ENCODE measurements at places on chromosomes 12 and 14. TPM values are rescaled to one million over a fixed set of nuclear protein-coding genes. Genes with fewer than 3 reads are reported as not detected.

Gene STRN3
- 48.7 TPM for total RNA-seq

Gene COX8C
- 1.3 TPM for total RNA-seq

Gene SLC38A4
- 0.27 TPM for total RNA-seq

Gene C12orf56
- total RNA-seq: not detected

Gene SIRT4
- total RNA-seq: 6.5 TPM

Gene HCFC2
- total RNA-seq: 9.2 TPM

Gene FGF23
- total RNA-seq: not detected

Gene CYP46A1
- 4.2 TPM for total RNA-seq

Gene LMNTD1
- total RNA-seq: not detected

GRCh38 chr14:49962621-49963020, 69.7 kb downstream of the ARF6 start:
- no peak overlapping the region for H3K27ac ChIP-seq
- DNase-seq: no peak
- no peaks in the 10 kb centered on the region for H3K27me3 ChIP-seq

DNA sequence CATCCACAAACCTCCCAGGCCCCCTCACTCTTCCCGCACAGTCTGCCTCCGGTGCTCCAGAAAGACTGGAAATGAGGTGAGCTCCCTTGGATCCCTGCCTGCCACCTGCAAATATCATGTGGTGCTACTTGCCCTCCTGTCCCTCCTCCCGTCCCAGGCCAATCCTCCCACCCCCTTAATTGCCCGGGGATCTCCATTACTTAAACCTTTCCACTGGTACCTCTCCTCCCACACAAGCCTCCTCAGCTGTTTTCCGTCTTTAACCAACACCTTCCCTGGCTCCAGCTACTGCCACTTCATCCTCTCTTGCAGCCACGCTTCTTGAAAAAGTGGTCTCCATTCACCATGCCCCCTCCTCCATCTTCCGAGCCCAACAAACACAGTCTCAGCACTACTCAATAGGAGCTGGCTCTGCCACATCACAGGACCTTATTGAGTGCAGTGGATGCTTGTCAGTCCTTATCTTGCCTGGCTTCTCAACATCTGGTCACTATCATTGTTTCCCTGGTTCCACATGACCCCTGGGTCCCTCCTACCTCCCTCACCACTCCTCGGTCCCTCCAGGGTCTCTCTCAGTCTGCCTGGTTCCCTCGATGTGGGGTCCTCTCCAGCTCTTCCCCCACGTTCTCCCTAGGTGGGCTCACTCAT, 11.5 kb downstream of the FAIM2 start:
- no peak overlapping the region for H3K4me3 ChIP-seq
- no peaks in the 10 kb centered on the region for H3K4me1 ChIP-seq
- no peak for DNase-seq
- H3K27me3 ChIP-seq: peaks cover 33% of the 10 kb centered on the region

DNA sequence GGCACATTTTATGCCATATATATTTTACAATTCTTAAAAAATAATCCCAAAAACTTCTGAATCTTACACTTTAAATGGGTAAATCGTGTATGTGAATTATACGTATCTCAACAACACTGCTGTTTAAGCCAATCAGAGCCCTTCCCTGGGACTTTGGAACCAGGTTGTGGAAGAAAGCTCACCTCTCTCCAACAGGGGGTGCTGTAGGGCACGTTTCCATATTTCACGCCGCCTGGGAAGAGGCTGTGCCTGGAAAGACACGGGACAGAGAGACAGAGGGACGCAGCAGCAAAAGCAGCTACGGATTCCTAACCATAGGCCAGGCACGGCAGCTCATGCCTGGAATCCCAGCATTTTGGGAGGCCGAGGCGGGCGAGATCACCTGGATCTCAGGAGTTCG, 29.4 kb upstream of the FBRSL1 start:
- H3K4me3 ChIP-seq: no peak overlapping the region
- no peaks in the 10 kb centered on the region for H3K4me1 ChIP-seq
- DNase-seq: no peak
- no peak overlapping the region for H3K27ac ChIP-seq
- peaks cover 62% of the 10 kb centered on the region for H3K27me3 ChIP-seq

- peaks cover 11% of the 10 kb centered on the region for H3K27me3 ChIP-seq
- no peaks in the 10 kb centered on the region for H3K36me3 ChIP-seq
- H3K4me3 ChIP-seq: no peak overlapping the region
- H3K4me1 ChIP-seq: no peaks in the 10 kb centered on the region
These were observed 71.1 kb upstream of the RASSF8 start for GRCh38 chr12:25887367-25887766.

GRCh38 chr14:94762431-94762830, 7.5 kb downstream of the GSC start:
- H3K27me3 ChIP-seq: peaks cover 100% of the 10 kb centered on the region
- peak overlapping the region; percentile 38 for H3K27ac ChIP-seq
- H3K4me3 ChIP-seq: no peak overlapping the region
- H3K4me1 ChIP-seq: no peaks in the 10 kb centered on the region
- no peak for DNase-seq
- H3K36me3 ChIP-seq: no peaks in the 10 kb centered on the region

GRCh38 chr14:69819607-69820006, 22.6 kb upstream of the SLC10A1 start:
- peaks cover 90% of the 10 kb centered on the region for H3K27me3 ChIP-seq
- DNase-seq: no peak
- no peaks in the 10 kb centered on the region for H3K4me1 ChIP-seq
- no peak overlapping the region for H3K4me3 ChIP-seq
- no peaks in the 10 kb centered on the region for H3K36me3 ChIP-seq

GRCh38 chr12:100995201-100995600, 200.6 kb downstream of the ANO4 start:
- no peak overlapping the region for H3K4me3 ChIP-seq
- H3K4me1 ChIP-seq: no peaks in the 10 kb centered on the region
- H3K27ac ChIP-seq: no peak overlapping the region
- no peaks in the 10 kb centered on the region for H3K36me3 ChIP-seq

GRCh38 chr14:52000019-52000582, 10.8 kb downstream of the RTRAF start:
- H3K4me3 ChIP-seq: no peak overlapping the region
- no peaks in the 10 kb centered on the region for H3K27me3 ChIP-seq
- H3K27ac ChIP-seq: peak overlapping the region; percentile 89
- DNase-seq: no peak
- peaks cover 73% of the 10 kb centered on the region for H3K36me3 ChIP-seq

DNA sequence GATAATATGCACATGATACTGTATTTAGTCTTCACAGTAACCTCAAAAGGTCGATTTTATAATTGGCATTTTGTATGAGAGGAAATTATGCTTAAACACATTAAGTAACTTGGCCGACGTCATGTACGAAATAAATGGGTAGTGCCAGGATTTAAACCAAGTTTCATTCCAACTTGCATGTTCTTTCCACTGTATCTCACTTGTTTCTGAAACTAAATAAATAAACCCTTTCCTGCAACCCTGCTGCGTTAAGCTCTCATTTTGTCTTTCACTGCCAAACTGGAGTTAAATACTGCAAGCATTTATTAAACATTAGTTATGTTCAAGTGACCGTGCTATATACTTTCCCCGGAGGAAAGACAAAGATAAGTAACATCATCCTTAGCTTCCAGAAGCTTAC, 293.9 kb upstream of the PRKD1 start:
- H3K4me1 ChIP-seq: peaks cover 27% of the 10 kb centered on the region
- no peak overlapping the region for H3K27ac ChIP-seq
- H3K36me3 ChIP-seq: no peaks in the 10 kb centered on the region
- no peak overlapping the region for H3K4me3 ChIP-seq
- DNase-seq: no peak
- no peaks in the 10 kb centered on the region for H3K27me3 ChIP-seq

GRCh38 chr14:103319422-103319821, 14.6 kb upstream of the EIF5 start:
- H3K36me3 ChIP-seq: no peaks in the 10 kb centered on the region
- H3K4me1 ChIP-seq: peaks cover 15% of the 10 kb centered on the region
- DNase-seq: no peak
- H3K4me3 ChIP-seq: no peak overlapping the region

- no peak overlapping the region for H3K27ac ChIP-seq
- no peak for DNase-seq
- no peaks in the 10 kb centered on the region for H3K36me3 ChIP-seq
- H3K4me1 ChIP-seq: no peaks in the 10 kb centered on the region
- no peak overlapping the region for H3K4me3 ChIP-seq
These were observed 53.6 kb downstream of the AKAP6 start for GRCh38 chr14:32382704-32383103.

DNA sequence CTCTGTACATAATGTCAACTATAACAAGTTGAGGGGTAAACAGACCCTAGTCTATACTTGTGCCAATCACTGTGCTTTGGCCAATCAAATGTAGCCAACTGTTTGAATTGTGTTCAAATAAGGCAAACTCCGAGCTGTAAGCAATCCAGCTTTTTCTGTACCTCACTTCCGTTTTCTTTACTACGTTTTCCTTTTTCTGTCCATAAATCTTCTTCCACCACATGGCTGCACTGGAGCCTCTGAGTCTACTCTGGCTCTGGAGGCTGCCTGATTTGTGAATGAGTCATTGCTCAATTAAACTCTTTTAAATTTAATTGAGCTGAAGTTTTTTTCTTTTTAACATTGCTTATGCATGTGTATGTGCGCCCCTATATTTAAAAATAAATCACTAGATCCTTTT, 29.7 kb downstream of the CLEC1A start:
- peaks cover 34% of the 10 kb centered on the region for H3K4me1 ChIP-seq
- no peak for DNase-seq
- peak overlapping the region; percentile 80 for H3K27ac ChIP-seq
- H3K4me3 ChIP-seq: no peak overlapping the region
- H3K36me3 ChIP-seq: peaks cover 18% of the 10 kb centered on the region
- H3K27me3 ChIP-seq: no peaks in the 10 kb centered on the region

- H3K36me3 ChIP-seq: no peaks in the 10 kb centered on the region
- DNase-seq: no peak
- peaks cover 16% of the 10 kb centered on the region for H3K27me3 ChIP-seq
- H3K4me3 ChIP-seq: no peak overlapping the region
These were observed 123.7 kb upstream of the DHRS4 start for GRCh38 chr14:23829736-23830471.

DNA sequence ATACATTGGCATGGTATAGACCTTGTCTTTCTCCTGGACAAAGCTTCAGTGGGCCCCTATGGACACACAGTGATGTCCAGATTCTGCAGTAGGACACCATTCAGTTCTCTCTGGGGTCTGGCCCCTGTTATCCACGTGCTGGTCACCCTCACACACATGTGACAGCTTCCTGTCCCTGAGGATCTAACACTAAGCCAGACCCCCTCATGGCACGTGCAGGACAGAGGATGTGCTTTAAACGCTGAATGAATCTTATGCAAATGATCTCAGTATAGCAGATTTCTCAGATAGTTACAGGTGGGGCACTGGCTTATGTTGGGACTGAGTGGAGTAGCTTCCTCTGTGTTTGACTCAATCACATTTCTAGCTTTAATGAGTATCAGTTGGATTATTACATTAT, 33.7 kb downstream of the SLC24A4 start:
- no peak overlapping the region for H3K27ac ChIP-seq
- no peaks in the 10 kb centered on the region for H3K36me3 ChIP-seq
- H3K4me1 ChIP-seq: no peaks in the 10 kb centered on the region
- H3K27me3 ChIP-seq: peaks cover 56% of the 10 kb centered on the region
- no peak overlapping the region for H3K4me3 ChIP-seq

- no peaks in the 10 kb centered on the region for H3K27me3 ChIP-seq
- H3K27ac ChIP-seq: peak overlapping the region; percentile 84
- H3K4me3 ChIP-seq: peak overlapping the region; percentile 96
- DNase-seq: no peak
- H3K36me3 ChIP-seq: peaks cover 17% of the 10 kb centered on the region
These were observed 629 bp downstream of the PRDM4 start for GRCh38 chr12:107760207-107760808.

GRCh38 chr12:108403952-108404351, 64.8 kb upstream of the CMKLR1 start:
- H3K4me1 ChIP-seq: peaks cover 5% of the 10 kb centered on the region
- DNase-seq: no peak
- H3K27ac ChIP-seq: no peak overlapping the region
- H3K36me3 ChIP-seq: no peaks in the 10 kb centered on the region

DNA sequence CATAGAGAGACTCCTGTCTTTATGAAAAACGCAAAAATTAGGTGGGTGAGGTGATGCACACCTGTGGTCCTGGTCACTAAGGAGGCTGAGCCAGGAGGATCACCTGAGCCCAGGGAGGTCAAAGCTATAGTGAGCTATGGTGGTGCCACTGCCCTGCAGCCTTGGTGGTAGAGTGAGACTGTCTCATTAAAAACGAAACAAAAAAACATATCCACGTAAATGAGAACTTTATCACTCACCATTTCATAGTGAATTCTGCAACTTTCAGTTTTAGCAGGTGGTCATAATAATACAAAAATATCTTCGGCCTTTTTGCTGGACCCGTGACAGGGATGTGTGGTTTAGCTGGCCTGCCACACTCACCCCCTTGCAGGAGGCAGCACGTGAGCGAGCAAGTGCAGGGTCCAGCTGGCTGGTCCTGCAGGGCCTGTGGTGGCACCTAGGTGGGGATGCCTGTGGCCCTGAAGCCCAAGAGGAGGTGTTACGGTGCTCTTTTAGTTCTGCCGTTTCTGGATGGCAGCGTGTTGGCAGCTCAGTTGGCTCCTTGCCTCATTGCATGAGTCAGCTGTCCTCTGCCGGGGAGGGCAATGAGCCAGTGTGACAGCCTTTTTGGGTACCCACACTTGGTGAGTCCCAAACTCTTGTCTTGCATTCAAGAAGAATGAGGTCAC, 1330.7 kb upstream of the TMEM132C start:
- H3K4me1 ChIP-seq: peaks cover 3% of the 10 kb centered on the region
- peak; percentile 52 for DNase-seq
- H3K4me3 ChIP-seq: no peak overlapping the region
- H3K36me3 ChIP-seq: no peaks in the 10 kb centered on the region
- H3K27ac ChIP-seq: no peak overlapping the region
- no peaks in the 10 kb centered on the region for H3K27me3 ChIP-seq

- no peak overlapping the region for H3K27ac ChIP-seq
- H3K36me3 ChIP-seq: no peaks in the 10 kb centered on the region
- H3K27me3 ChIP-seq: peaks cover 4% of the 10 kb centered on the region
These were observed 1209.9 kb downstream of the BCL11B start for GRCh38 chr14:98062083-98062482.

- H3K4me1 ChIP-seq: peaks cover 51% of the 10 kb centered on the region
- no peaks in the 10 kb centered on the region for H3K27me3 ChIP-seq
- H3K27ac ChIP-seq: peak overlapping the region; percentile 47
- H3K36me3 ChIP-seq: no peaks in the 10 kb centered on the region
- no peak overlapping the region for H3K4me3 ChIP-seq
These were observed 282.7 kb downstream of the AKAP6 start for GRCh38 chr14:32611752-32612151.

DNA sequence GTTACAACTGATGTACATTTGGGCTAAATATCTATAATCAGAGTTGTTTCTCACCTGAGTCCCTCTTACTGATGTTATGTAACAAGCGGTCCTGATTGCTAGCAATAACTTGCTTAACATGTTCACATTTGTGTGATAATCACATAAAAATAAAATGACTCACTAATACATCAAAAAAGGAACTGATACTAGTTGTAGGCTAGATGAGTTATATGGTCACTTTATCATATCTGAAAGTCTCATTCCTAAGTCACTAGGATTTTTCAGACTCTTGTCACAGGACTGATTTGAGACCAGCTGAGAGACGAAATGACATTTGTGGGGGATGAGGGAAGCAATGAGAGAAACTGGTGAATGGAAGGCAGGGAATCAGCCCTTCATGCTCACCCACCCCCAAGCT, 34.3 kb downstream of the NKX2-1 start:
- peaks cover 94% of the 10 kb centered on the region for H3K27me3 ChIP-seq
- no peak overlapping the region for H3K4me3 ChIP-seq
- no peak overlapping the region for H3K27ac ChIP-seq
- no peaks in the 10 kb centered on the region for H3K4me1 ChIP-seq
- no peak for DNase-seq

Data from left ventricle myocardium inferior (tissue), 1 donor.